ENCODE measurements at places on chromosomes 2 and 18.

DNA sequence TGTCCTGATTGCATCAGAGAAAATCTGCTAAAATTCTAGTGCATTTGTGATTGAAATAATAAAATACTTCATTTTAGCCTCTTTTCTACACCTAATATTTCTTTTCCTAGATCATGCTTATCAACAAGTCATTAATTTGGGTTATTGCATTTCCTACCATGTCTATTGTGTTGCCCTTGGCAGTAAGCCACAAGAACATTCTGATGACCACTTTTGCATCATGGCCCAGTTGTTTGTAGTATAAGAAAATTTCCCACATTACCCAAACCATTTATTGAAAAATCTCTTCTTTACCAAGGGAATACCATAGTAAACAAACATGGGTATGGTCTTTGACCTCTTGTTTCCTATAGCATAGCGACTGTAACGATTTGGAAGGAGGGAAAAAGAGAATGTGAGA is 76.3 kb downstream of the R3HDM1 start:
- DNase-seq, result no peak

- no peak for DNase-seq
Observed at GRCh38 chr18:65091744-65092329, 659.0 kb upstream of the CDH7 start.

DNA sequence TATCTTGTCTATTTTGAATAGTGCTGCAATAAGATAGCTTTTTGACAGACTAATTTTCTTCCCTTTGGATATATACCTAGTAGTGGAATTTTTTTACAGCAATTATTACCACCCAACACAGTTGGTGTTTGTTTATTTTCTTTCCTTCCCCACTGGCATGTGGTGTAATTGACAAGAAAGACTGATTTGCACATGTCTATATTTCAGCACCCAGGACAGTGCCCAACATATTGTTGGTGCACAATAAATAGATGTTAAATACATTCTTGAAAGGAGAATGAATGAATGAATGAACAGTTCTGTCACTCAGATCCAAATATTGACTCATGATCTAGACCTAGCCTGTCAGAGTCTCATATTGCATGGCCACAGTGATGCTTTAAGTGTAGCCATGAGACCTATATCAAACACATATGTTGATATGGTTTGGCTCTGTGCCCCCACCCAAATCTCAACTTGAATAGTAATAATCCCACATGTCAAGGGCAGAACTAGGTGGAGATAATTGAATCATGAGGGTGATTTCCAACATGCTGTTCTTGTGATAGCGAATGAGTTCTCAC is 538.2 kb downstream of the NYAP2 start:
- no peak for DNase-seq

DNA sequence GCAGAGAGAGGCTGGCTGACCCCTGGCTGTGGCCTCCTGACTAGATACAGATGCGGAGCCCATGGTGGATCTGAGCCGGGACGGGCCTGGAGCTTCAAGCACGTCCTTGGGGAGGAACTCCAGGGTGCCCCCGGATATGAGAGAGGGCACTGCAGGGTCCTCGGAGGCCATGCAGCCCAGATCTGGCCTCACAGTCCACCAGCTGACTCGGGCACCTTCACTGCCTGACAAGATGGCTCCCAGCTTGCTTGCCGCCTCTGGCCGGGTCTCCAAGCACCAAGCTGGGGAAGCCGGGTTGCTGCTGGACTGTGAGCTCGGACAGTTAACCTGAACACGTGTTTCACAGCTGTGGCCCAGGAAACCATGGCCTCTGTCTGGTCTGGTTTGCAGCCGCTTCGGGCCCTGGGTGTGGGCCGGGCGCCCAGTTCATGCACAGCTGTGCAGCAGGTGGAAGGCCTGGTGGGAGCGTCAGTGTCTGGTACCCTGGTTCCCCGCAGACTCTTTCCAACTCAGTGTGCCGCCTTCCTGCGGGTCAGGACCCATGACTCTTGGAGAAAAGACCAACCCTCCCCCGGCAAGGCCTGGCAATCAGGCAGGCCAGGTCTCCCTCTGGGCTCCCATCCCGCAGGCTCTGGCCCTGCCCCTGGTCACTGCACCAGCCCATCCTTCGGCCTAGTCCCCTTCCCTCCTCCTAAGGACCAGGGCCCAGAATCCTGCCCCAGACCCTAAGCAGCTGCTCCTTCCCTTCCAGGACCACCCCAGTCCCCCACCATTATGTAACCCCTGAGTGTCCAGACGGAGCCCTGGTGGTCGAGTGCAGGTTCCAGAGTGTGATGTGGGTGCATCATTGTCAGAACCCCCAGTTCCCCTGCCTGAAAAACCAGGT is 74.6 kb upstream of the OTOS start:
- DNase-seq, result no peak

DNA sequence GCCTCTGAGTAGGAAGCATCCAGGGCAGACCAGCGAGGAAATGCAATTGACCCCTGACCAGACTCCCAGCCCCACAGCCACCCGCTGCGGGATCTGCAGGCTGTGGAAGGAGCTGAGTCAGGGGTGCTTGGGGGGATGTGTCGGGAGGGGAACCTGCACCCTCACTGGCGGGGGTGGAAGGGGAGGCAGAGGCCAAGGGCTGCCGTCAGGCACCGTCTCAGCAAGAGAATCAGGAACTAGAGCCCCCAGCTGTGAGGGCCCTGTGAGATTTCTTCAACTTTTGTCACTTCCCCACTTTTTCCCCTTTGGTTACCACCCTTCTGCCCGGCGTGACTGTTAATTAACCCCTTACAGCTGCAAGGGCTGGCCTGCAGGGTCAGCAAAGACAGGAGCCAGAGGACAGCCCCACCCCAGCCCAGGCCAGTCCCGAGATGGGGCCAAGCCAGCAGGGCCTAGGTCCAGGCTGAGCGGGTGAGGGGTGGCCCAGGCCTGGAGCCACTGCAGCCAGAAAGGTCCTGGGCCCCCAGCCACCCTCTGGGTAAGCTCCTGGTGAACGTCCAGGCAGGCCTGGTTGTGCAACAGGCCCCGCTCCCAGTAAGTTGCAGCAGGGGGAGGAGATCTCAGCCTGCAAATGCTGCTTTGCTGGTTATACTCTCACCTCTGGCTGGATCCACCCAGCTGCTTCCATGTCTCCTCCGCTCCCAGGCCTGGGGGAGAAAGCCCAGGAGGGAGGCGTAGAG is 147.0 kb upstream of the ID2 start:
- peak; percentile 60 for DNase-seq

DNA sequence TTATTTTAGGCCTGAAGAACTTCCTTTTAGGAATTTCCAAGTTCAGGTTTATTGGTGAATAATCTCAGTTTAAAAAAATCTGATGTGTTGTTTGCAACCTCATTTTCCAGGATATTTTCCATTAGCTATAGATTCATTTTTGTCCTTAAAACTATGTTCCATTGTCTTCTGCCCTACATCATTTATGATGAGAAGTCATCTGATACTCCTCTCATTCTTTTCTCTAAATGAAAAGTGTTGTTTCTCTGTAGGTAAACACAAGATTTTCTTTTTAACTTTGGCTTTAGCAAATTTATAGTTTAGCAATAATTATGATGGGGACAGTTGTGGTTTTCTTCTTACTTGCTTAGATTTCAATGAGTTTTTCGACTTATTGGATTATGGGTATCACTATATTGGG is 427.3 kb downstream of the DCDC2C start:
- DNase-seq, result no peak

- no peak for DNase-seq
Observed at GRCh38 chr18:10119991-10120390, 206.2 kb downstream of the VAPA start.

- no peak for DNase-seq
Observed at GRCh38 chr18:69246027-69246426, 154.7 kb upstream of the DOK6 start.

DNA sequence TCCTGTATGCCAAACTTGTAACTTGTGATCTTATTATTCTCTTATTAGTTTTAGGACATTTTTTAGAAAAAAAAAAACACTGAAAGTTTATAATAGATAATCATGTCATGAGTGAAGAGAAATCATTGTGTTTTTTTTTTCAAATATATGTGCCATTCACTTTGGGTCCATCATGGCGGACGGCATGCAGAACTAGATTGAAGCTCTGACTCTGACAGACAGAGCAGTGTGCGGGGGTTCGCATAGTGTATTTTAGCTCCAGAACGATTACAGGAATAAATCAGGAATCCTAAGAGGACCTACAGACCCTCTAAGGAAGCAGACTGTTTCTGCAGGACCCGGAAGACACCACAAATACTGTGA is 484.4 kb upstream of the REG3G start:
- DNase-seq, result no peak

GRCh38 chr2:2796207-2796606 is 465.1 kb upstream of the MYT1L start:
- DNase-seq, result no peak

DNA sequence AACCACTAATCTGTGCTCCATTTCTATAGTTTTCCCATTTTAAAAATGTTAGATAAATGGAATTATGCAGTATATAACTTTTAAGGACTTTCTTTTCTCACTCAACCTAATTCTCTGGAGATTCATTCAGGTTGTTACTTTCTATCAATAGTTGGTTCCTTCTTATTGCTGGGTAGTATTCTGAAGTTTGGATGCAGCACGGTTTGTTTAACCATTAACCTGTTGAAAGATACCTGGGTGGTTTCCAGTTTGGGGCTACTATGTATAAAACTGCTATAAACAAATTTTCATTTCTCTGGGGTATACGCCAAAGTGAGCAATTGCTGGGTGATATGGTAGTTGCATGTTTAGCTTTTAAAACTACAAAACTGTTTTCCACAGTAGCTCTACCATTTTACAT is 39.1 kb upstream of the MAPRE2 start:
- no peak for DNase-seq

- no peak for DNase-seq
Observed at GRCh38 chr2:72994991-72995380, 76.5 kb downstream of the SFXN5 start.

GRCh38 chr2:237558961-237559641 is 7.3 kb upstream of the PRLH start:
- peak; percentile 75 for DNase-seq

DNA sequence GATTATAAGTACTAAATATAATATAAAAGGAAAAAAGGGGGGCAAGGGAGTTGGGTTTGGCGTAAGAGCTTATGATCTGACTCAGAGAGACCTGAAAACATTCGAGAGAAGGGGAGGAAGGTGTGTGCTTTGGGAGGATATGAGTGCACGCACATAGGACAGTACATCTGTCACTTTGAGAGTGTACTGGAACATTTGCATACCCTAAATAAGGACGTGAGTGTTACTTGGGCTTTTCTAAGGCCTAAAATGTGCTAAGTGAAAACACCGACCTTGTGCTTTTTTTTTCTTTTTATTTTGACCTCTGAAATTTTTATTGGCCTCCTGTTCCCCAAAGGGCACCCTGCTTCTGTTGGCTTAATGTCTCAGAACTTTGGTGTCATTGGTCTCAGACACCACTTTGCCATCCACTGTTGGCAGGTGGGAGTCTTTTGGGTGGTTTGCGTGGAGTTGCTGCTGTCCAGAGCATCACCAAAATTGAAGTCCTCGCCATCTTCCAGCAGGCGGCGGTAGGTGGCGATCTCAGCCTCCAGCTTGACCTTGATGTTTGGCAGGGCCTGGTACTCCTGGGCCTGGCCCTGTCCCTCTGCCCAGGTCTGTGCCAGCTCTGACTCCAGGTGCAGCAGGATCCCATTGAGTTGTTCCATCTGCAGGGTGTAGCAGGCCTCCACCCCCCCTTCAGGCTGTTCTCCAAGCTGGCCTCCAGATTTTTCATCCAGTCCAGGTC is 57.7 kb downstream of the CD28 start:
- DNase-seq, result no peak

- DNase-seq, result no peak
Observed at GRCh38 chr2:74764429-74765272, 69.3 kb upstream of the HK2 start.

DNA sequence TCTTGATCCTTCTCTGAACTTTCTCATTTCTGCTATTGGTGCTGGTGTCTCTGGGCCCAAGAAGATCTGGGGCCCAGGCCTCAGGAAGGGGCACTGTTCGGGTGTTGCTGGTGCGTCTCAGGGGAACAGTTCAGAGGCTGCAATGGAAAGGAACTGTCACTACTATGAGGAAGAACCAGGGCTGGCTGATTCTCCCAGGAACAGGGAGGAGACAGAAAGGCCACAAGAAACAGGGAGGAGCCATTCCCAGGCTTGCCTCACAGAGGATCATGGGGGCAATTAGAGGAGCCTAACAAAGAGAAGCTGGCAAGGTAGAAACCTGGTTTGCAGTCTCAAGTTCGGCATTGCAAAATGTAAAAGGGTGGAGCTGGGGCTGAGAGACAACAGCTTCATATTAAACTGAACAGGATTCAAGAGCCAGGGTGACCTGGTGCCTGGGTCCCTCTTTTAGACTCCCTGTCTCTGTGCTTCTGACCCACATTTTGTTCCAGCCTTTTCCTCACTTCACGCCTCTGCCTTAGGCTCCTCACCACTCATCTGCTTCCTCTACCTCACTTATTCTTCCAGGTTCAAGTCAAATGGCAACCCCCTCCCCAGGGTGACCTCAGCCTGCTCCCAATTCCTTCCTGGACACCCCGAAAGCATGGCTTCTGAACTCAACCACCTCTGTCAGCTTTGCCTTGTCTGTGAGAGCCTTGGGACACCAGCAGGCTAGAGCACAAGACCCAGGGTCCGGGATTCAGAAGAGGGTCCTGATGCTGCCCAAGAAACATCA is 58.4 kb downstream of the GYPC start:
- DNase-seq, result no peak

- DNase-seq, result no peak
Observed at GRCh38 chr2:166088634-166089033, 39.2 kb downstream of the SCN1A start.

GRCh38 chr2:33929467-33929866 is 330.4 kb upstream of the FAM98A start:
- DNase-seq, result no peak

DNA sequence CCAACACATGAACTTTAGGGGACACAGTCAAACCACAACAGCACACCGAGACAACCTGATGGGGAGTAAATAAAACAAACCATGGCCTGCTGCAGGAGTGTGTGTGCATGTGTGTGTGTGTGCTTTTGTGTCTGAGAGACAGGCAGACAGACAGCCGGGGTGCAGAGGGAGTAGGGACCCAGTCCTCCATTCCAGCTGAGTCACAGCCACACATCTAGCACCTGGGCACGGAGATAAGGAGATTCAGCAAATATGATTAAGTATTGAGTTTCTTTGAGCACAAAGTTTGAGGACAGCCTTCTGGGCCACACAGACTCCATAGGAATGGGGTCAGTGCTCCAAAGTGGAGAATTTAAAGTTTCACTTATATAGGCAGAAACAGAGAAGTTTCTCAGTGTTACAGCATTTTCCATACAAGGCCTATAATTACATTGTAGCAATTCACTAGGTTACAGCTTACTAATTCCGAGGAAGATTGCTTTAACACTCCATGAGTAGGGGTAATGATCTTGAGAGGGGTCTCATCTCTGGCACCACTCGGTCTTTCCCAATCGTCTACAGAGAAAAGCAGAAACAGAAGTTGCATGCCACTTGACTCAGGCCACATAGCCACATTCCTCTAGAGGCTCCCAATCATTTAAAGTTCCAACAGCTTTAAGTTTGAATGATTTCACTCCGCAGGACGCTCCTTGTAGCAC is 30.8 kb upstream of the PRLH start:
- no peak for DNase-seq
